Brain microvascular endothelial cell (primary cell): ENCODE measurements at places on chromosomes 5 and 9.

DNA sequence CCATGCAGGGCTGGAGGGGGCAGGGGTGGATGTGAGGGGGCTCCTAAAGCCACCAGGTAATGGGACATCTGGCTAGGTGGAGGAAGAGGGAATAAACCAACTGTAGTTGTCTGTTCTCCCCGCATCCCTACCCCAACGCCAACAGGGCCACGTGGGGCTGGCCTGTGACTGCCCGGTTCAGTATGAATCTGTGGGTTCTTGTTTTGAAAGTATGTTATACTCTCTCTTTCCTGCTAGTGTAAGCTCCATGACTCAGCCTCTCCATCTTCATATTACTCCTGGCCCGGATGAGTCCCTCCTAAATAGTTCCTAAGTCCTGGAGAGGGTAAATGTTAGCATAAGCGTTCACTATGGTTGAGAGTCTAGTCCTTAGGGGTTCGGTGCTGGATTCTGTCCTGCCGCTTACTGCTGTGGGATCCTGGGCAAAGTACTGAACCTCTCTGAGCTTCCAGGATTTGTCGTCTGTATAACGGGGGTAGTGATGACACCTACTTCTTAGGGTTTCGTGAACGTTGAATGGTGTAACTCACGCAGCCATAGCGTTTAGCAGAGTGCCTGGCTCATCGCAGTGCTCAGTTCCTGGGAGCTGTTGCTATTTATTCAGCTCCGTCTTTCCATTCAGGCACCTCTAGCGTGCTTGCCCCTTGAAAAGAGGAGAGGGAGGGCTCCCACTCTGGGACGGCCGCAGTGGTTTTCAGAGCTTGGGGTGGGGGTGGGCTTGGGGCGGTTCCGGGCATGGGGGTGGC is 28.8 kb downstream of the LHX2 start:
- peak; percentile 38 for DNase-seq

DNA sequence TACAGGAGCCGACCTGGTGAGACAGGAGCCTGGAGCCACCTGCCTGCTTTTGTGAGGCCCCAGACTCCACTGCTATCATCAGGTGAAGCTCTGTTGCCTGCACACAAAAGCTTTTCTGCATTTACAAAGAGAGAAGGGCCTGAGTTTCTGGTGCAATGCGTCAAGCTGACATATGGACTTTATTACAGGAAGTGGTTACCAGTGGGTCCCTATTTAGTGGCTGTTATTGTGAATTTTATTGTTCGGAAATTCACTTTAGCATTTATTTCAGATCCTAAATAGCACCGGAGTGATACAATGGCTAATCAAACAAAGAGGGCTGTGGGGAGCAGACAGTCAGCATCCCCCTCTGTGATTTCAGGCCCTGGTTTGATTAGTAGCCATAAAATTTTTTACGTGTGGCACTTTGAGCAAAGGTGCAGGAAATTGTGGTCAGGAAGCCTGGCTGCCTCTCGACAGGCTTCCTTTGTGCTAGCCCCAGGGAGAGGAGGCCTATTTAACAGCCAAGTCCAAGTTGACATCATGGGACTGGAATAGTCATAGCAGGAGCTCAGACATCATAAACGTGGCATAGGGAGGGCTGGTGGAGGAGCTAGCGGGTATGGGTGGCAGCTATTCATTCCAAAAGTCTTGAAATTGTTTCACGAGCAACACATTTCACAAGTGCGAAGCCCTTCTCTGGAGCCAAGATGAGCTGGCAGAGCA is 8.4 kb downstream of the TGFBI start:
- DNase-seq: no peak

- peak; percentile 81 for DNase-seq
Measured at GRCh38 chr5:32504989-32505596, 60.6 kb upstream of the ZFR start.

DNA sequence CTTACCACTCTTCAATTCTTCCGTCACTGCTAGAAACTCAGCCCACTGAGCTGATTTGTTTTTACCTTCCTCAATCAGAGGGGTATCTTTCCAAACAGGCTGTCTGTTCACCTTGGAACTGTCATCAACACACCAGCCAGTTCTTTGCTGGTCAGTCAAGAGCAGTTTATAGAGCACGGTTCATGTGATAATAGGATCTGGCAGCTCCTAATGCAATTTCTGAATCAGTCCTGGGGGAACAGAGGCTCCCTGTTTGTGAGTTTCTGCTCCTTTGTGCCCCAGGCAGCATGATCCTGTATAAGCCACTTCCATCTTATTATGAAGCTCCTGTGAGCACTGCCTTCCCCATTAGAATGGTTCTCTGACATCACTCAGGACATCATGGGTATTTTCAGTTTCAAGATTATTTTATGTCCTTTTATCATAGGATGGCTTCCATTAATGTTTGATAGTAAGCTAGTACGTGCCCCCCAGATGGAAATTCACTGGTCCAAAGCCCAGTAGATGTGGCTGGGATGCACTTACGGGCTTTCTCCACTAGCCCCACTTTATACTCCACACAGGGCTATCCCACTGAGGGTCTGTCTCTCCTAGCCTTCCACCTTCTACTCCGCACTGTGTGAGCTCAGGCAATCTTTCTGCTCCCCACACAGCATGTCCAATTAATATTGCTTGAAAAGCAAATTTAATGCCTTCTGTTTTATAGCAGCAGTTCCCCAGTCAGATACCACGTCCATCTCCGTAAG is 85.5 kb upstream of the SPIN1 start:
- DNase-seq: no peak

DNA sequence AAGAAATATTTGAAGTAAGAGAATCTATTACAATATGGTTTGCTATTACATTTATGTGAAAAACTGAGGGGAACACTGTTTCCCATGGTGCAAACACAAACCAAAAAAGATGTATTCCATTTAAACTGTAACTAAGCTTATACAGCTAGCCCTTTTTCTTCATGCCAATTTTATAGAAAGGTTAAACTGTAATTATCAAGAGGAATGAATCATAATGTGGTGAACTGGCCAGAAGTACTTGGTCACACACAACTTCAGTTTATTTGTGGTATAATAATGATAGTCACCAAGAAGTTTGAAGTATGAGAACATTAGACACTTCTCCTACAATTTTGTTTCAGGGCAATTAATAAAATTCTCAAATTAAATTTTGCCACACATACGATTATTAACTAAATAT is 177.9 kb downstream of the XRCC4 start:
- no peak for DNase-seq

DNA sequence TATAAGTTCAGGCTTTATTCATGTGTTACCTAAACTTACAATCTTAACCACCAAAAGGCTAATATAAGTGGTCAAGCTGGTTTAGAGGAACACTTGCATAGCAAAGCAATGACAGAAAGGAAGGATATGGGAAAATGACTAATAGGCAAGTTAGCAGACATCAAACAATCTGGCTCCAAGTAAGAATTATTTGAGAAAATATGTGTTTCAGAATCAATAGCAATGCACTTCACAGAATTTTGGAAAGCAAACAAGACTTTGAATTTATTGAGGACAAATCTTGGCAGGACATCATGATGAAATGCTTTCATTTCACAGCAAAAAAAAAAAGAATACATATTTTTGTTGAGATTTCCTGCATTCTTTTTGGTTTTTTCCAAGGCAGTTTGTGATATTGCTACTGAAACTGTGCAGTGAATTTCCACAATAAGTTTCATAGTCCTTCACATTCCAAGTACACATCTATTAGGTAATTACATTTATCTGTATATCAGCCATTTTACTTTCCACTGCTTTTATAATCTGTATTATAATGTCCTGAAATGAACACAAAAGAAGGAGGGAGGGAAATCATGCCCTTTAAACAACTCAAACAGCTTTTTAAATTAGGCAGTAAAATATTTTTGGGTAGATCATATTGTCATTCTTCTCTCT is 417.9 kb downstream of the NR2F1-AS1 start:
- peak; percentile 62 for DNase-seq

GRCh38 chr5:966345-966710 is 42.3 kb upstream of the NKD2 start:
- DNase-seq: no peak

- no peak for DNase-seq
Measured at GRCh38 chr5:173907284-173907683, 19.1 kb downstream of the CPEB4 start.

- DNase-seq: peak; percentile 20
Measured at GRCh38 chr9:98129451-98129881, 10.4 kb upstream of the TRIM14 start.

- DNase-seq: peak; percentile 16
Measured at GRCh38 chr5:74954919-74955318, 88.7 kb upstream of the FAM169A start.

DNA sequence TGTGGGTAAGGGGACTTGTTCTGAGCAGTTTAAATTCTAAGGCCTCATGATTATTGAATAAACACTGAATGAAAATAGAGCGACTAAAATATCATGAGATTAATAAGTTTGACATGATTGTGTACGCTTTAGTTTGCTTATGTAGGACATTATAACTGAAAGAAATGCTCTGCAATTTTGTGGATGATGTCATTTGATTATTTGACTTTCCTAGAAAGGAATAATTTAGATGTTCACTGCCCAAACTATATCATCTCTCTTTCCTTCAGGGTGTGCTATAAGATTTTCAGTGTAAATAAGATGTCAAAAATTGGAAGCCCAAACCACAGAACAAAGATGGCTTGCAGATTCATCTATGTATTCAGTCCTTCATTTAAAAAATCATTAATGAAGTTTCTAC is 115.7 kb upstream of the MTAP start:
- no peak for DNase-seq

DNA sequence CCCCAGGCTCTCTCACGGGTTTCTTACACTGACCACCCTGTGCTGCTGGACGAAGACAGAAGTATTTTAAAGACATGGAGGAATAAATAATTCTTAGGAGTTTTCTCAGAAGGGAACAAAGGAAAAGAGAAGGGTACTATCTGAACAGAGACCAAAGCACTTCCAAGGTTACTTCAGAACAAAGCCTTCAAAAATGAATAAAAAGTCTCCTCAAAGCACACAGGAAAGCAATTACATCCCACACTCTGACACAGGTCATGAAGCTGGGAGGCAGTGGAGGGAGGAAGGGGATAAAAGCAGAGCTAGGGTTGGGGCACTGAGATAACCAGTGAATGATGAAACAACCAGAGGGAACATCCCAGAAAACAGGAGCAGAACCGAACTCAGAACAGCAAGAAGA is 151.8 kb downstream of the ARSB start:
- DNase-seq: no peak

DNA sequence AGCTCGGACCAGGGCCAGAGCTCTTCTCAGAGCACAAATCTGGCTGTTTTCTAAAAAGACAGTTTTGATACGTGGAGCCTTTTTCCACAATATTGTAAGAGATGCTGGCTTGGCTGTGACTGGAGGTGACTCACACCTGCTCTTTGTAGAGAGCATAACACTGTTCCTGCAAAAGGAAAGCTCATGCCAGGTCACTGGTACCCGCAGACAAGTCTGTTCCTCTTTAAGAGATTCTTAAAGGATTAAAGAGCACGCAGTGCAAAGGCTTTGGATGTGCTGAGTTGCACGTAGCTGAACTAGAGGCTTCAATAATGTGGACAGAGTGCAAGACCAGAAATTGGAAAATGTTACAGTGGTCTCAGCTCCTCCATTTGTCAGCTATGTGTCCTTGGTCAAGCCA is 19.0 kb downstream of the ACTL7B start:
- no peak for DNase-seq

DNA sequence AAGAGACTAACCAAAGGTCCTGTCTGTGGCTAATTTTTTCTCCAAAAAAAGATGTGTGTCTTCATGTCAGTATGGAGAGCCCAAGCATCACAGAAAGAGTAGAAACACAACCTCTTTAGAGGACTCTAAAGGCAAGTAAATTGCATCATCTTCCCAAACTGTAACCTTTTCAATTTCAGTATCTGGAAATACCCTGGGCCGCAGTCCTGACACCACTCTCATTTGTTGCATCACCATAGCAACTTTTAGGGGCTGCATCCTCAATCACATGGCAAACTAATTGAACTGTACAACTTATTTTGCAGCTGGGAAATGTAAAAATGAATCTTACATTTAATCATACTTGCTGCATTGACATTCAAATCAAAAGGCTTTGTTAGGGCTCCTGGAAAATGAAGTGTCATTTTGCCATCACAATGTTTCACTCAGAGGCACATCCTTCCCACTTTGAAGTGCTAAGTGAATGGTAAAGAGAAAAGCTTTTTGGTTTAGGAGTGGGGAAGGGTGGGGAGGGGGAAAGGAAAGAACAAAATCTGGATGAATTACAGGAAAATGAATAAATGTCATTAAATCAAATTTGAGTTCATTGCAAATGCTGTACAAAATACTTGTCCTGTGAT is 60.6 kb upstream of the GRIA1 start:
- no peak for DNase-seq

- no peak for DNase-seq
Measured at GRCh38 chr9:112056996-112057395, 118.1 kb downstream of the SUSD1 start.

DNA sequence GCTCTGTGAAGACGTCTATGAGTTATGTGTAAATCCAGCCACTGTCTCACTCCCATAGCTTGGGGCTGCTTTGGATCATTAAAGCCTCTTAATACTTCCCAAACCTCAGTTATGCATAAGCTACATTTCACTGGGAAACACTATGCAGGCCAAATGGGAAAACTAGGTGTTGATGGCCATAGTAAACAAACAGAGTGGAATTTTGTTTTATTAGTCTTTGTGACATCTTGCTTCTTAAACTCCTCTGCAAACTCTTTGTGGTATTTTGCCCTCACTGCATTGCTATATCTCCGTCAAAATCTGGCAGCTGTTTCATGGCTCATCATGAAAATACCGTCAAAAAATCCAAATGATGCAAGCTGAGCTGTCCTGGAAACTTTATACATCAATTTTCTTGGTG is 167.2 kb upstream of the HMHB1 start:
- no peak for DNase-seq

DNA sequence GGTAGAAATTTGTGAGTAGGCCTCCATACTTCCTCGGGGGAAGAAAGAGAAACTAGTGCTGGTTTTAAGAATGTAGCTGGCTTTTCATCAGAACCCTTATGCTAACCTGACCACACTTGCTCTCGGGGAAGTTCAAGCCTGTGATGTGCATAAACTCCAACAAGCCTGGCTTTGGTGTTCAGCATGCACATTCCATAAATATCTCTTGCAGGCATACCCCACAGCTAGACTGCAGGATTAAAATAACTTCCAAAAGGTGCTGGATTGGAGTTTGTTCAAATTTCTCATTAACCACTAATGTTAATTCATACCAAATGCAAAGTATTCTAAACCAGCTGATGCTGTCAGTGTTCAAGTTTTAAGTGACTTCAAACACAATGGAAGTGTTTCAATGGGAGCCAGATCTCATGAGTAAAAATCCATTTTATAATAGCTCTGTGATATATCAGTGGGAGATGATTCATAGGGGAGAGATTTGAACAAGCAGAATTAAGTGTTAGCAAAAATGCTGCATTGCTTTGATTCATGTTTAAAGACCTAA is 79.4 kb downstream of the NPR3 start:
- DNase-seq: peak; percentile 57

DNA sequence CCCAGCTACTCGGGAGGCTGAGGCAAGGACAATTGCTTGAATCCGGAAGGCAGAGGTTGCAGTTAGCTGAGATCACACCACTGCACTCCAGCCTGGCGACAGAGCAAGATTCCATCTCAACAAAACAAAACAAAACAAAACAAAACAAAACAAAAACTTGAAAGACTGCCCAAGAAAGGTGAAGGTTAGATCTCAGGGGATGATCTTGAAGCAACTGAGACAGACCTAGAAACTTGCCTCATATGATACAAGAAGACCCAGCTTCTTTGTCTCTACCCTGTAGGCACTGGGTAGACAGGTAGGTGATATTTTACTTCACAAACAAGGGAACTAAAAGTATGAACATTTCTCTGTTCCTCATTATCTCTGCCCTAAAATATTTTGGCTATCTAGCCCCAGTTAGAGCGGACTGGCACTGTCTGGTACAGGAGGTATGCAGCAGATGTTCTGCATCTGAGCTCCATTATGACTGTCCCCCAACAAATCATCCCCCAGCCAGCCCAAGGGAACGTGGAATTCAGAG is 26.3 kb upstream of the SHOC1 start:
- no peak for DNase-seq
